GM12864 (cell line): ENCODE measurements at places on chromosomes 5 and 9.
A peak's percentile ranks its signal among the peaks of the same experiment; 100 is the strongest.

GRCh38 chr5:140351609-140352334 is 5.4 kb upstream of the HBEGF start:
- no peak for DNase-seq

DNA sequence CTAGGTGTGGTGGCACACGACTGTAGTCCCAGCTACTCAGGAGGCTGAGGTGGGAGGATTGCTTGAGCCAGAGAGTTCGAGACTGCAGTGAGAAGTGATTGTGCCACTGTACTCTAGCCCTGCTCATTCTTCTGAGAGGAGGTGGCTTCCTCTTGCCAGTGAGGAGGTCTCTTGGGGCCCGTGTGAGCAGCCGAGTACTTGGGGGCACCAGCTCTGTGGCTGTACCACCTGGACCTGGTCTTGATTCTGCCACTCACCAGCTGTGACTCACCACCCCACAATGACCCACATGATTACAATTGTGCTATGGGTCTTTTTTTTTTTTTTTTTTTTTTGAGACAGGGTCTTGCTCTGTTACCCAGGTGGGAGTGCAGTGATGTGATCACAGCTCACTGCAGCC is 18.0 kb upstream of the CRB2 start:
- DNase-seq: no peak

DNA sequence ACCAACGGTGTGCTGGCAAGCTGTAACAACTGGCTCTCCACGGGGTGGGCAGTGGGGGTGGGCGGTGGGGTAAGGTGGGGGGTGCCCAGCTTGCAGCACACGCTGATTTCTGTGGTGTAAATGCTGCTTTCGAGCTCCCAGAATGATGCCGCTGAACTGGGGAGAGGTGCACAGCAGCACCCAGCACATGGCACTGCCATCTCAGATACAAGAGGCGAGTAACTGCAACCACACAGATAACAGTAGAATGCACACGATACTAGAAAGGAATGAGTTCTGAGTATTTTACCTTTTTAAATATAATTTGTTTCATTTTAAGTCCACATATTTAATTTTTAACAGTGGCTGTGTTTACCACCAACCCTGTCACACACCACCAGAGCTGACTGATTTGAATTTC is 87.9 kb downstream of the SEMA4D start:
- DNase-seq: no peak

- DNase-seq: peak; percentile 53
Measured at GRCh38 chr5:173786286-173787187, 101.6 kb upstream of the CPEB4 start.

DNA sequence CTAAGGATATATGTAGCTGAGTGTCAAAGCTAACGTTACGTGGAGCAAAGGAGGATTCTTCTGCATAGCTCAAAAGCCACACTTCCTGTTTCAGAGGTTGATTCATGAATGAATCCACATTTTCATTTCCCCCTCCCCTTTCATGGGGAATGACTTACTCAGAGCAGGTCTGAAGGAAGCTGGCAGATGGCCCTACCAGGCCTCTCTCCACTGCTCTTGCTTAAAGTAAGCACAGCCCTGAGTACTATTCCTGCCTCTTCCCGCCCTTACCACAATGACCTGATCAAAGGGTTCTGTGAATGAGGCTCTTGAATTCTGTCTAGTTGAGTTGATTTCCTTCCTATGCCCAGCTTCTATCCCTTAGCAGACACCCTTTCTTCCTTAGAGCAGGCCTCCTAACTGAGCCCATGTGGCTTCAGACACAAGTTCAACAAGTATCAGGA is 6.3 kb downstream of the IGIP start:
- DNase-seq: no peak

DNA sequence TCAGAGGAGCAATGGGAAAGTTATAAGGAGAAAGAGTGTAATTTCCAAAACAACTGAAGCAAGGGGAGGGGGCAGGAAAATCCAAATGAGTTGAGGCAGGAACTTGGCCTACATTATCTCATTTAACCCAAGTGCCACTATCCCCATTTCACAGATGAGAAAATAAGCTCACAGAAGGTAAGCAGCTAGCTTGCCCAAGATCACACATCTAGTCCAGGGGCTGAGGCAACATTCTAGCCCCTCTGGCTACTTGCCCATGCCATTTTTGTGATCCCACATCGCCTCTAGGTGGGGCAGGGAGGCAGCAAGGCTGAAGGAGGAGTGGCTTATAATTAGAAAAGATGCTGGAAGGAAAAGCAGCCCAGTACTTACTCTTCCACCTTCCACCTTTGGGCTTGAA is 2.6 kb upstream of the PSIP1 start:
- DNase-seq: no peak

DNA sequence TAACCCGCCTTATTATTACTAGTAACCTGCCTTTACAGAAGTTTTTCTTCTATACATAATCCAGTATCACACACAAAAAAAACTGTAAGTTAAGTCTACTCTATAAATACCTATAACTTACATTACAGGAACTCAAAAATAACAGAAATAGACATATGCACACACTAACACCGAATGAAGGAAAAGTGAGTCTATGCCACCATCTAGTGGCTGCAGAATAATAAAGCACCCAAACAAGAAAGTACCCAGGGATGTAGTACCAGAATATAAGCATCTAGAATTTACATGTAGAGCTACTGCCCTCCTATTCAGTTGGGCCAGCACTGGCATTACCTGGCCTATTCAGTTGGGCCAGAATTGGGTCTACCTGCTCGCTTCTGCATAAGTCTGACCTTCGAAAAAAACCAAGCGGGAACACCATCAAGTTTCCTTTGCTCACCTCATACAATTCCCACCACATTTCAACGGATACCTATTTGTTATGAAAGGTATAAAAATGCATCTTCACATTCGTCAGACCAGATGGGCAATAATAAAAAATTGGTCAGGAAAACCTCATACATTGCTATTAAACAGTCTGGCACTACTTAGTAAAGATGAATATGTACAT is 4.0 kb upstream of the NIPSNAP3A start:
- peak; percentile 49 for DNase-seq

DNA sequence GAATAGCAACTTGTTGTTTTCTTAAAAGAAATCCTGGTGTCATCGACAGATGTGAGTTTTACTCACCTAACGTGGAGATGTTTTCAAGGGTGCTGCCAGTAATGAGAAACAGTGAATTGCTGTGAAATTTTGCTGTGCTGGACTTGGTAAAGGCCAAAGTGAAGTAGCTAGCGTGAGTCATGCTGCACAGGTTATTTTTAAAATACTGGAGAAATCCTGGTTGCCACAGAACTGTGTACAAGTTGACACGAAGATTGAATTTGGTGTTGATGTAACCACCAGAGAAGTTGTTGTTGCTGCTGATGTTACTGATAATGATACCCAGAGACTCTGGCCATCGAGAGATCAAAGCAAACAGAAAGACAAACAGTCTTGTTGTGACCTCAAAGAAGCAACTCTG is 187.9 kb upstream of the NFIL3 start:
- no peak for DNase-seq

DNA sequence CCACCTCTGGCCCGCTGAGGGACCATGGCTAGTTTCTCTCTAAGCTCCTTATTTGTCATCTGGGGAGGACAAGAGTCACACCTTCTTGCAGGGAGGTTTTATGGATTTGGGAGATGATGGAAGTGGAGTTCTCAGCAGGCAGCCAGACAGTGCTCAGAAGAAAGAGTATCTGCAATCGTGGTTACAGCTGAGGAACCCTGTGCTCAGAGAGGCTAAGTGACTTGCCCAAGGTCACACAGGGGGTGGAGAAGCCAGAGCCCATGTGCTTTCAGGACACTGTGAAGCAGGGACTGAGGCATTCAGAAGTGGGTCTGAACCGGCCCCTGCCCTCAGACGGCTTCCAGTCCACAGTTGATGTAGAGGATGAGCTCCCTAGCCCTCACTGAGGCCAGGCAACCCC is 10.8 kb downstream of the PRRX2 start:
- no peak for DNase-seq

DNA sequence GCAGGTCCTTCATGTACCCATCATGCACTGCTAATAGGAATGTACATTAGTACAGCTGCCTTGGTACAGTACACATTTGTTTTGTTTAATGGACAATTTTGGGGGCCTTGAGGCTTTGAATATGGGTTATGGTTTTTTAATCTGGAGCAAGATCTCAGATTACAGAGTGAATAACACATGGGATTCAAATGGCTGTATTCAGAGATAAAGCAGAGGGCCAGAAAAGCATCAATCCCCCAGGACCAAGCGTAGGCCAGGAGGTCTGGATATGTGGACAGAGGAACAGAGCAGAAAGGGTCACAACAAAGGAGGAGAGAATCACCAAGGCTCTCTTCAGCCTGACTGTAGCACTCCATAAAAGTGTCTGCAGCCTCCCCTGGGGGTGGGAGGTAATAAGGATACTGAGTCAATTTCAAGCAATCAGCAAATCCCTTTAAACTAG is 47.7 kb upstream of the STK32A start:
- no peak for DNase-seq

GRCh38 chr5:6712577-6713273 is 507 bp upstream of the TENT4A start:
- DNase-seq: peak; percentile 83

DNA sequence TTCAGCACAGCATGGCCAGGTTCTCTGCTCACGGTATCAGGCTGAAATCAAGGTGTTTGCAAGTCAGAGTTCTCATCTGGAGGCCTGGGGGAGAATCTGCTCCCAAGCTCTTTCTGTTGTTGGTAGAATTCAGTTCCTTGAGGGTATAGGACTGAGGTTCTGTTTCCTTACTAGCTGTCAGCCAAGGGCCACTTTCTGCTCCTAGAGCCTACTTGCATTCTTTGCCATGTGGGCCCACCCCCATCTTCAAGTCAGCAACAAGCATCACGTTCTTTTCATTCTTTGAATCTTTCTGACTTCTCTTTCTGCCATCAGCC is 7.4 kb upstream of the CDC42SE2 start:
- DNase-seq: no peak

DNA sequence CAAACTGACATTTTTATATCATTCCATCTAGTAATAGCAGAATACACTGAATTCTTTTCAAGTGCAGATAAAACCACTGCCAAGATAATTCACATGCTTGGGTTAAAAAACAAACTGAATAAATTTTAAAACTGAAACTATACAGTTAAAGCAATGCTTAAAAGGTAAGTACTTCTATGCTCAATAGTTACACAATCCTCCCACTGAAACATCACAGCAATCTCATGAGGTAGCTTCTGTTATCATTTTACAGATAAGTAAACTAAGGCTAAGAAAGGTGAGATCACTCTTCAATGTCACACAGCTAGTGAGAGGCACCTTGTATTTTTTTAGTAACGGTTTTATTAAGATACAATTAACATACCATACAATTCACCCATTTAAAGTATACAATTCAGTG is 13.4 kb upstream of the GOLGA1 start:
- no peak for DNase-seq

- DNase-seq: no peak
Measured at GRCh38 chr5:155472780-155473179, 459.2 kb downstream of the KIF4B start.

- no peak for DNase-seq
Measured at GRCh38 chr5:68193481-68194036, 22.0 kb upstream of the PIK3R1 start.

GRCh38 chr9:70411121-70411929 is 3.1 kb downstream of the KLF9 start:
- DNase-seq: no peak

DNA sequence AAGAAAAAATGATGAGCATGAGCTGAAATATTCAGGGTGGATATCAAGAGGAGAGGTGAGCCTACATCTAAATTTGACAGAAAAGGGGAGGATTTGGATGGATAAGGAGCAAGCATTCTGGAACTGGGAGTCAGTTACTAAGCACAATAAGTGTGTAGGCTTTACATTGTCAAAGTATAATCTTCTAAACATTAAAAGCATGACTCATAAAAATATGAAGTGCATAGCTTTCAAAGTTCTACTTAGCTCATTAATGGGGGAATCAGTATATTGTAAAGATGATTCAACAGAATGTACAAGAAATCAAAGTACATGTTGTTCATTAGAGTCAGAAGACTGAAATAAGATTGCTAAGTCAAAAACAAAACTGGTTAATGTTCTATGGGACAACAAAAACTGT is 248.0 kb upstream of the GAS1 start:
- DNase-seq: no peak

DNA sequence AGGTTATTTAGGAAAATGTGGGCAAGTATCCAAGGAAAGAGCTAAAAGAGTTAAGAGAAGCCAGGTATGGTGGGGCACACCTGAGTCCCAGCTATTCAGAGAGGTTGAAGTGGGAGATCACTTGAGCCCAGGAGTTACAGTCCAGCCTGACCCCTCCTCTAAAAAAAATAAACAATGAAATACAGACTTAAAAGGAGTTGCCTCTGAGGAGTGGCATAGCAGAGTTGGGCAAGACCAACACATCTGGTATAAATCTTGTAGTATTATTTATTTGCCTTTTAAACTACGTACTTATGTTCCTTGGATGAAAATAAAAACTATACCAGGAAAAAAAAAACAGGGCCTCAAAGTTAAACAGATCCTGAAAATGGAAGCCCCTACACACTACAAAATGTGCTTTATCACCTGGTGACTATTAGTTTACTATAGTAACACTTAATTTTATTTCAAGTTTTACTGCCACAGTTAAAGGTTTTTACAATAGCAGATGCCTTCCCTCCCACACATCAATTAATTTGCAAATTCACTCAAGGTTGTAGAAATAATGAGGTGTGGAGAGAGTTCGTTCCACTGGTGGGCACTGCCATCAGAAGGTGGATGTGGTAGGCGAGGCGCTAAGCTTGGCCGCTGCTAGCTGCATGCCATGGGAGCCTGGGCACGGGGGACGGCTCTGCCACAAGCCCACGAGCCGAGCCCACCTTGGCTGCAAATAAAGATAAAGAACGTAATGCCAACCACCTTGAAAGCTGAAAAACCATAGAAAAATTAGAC is 48.0 kb downstream of the MED27 start:
- no peak for DNase-seq

DNA sequence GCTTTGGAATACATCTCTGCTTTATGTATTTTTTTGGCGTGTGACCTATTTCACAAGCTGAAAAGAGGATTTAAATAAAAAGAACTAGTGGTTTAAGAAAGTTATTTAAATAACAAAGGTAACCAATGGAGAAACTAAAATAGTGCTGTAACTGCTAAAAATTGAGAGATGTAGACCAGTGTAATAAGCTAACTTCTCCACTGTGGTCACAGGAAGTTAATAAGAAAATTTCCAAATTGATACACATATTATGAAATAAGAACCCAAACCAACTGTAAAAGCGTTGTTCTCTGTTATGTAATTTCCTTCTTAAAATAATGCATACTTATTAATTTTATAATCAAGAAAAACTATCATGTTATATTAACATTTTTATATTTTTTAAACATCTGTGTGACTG is 29.1 kb upstream of the ZFAND5 start:
- no peak for DNase-seq

GRCh38 chr5:132896685-132897084 is 23.2 kb downstream of the LEAP2 start:
- no peak for DNase-seq

DNA sequence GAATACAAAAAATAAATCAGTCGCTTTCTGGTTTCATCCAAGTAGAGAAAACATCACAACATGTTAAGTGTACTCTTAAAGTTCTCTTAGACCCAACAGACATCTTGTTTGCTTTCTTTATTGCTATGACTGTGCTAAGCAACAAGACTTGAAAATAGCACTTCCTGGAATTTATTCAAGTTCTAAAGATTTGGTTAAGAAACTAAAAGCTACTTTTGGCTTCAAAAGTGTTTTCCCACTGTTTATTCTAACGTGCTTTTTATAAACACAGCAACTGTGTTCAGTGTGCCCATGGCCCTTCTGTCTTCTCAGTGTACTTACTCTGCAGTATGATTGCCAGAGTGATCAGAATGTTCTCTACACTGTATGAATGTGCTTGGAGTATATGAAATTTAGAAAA is 109.8 kb downstream of the GIN1 start:
- DNase-seq: no peak

GRCh38 chr9:77531400-77531799 is 116.7 kb downstream of the GNA14 start:
- DNase-seq: no peak
